ENCODE measurements at places on chromosomes 5 and 9.
A peak's percentile ranks its signal among the peaks of the same experiment; 100 is the strongest.

DNA sequence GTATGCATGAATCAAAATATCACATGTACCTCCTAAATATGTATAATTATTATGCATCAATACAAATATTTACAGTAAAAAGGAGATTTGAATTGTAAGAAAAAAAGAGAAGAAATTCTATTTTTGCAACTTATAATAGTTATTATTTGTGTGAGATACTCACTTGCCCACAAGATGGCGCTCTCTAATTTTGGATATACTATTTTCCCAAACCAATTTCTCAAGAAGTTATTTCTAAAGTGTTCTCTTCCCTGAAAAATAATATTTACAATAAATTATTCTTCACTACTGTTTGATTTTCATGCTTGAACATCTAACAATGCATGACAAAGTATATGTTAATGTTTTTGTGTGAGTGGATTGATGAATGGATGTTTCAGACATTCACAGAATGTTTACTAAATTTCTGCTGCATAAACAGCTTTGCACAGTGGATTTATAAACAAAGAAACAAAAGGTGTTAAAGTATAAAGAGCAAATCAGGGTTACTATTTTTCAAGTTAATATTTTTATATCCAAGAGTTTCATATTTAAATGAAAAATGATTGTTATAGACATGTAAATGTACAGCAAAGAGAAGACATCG, 503.4 kb downstream of the PDE4D start:
- no peak for DNase-seq

DNA sequence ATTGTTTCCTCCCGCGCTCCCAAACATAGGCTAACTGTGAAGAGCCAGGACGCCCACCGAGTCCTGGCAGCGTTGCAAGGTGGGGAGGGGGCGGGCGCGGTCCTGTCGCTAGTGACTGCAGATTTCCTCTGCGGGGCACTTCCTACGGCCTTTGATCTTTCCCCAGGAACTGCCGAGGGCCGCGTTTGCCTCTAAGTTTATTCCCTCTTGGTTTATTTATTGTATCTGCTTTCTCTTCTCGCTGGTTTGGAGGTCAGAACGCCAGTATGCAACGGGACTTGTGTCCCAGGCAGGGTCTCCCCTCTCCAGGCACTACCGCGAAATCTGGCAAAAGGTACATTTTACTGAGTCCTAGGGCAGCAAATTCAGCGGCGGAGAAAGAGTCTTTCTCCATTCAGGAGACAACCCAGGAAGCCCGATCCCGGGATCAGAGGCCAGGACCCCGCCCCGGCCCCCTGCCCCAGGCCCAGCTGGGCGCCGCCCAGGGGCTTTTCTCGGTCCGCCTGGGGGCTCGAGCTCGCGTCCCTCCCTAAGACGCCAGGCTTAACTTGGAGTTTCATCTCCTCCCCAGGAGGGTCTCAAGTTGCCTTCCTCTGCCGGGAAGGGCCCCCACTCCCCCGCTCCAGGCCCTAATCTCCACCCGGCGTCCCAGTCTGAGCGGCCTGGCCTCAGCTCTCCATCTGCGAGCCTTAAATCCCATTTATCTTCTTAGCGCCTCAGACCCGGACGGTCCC, 884 bp upstream of the EGFLAM start:
- no peak for DNase-seq

GRCh38 chr5:74413403-74414048, 227.0 kb downstream of the ENC1 start:
- DNase-seq, result no peak

DNA sequence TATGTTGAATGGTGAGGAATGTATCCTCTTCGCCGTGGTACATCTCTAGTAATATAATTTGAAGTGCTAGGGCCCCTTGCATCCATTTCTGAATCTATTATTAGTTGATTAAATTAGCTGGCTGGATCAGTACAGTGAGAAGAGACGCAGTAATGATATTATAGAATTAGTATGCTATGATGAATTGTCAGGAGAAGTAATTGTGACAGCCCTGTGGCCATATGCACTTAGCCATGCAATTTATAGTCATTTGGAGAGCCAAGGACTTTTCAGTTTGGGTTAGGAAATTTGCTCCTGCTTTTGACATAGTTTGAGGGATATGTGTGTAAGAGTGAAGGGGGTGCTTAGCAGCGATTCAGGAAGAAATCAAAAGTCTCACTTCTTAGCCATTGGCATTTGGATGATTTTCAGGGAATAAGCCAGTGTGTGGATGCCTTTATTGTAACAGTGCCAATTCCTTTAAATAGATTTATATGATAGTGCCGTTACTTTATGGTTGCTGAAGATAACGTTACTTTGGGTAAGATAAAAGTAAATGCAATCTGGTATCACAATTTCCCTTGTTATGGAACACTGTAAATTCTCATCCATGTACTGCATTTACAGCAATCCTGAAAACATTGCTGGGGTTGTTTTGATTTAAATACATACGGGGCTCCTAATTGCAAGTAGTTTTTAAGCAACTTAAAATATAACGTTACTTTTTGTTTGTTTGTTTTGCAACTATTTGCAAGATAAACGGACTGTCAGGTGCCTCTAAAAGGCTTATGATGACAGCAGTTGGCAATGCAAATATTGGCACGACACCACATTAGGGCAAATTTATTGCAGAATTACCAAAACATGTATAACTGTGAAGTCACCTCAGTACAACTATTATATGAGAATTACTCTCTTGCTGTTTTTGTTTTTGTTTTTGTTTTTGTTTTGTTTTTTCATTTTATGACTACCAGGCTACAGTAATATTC, 875.4 kb upstream of the WWC1 start:
- DNase-seq, result no peak

DNA sequence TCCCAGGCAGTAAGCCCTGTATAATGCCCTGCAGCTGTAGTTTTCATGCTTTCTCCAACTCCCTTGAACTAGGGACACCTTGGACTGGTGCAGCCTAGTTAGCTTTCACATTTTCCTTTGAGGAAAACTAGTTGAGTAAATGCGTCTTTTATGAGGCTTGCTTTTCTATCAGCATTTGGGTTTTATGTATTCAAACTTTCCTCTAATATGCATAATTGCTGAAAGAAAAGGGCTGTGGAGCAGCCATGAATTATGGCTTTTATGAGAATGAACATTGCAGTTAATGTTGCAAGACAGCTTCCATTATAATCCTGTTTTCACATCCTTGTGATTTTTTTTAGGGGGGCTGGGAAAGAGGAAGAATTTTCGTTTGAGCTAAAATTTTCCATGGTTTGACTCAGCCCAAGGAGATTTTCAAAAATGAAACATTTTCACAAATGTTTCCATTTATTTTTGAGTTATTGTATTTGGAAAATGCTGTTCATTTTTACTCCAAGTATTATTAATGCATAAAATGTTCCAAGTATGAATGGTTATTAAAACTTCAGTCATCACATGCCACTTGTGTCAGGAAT, 57.9 kb upstream of the PPP3R2 start:
- no peak for DNase-seq

DNA sequence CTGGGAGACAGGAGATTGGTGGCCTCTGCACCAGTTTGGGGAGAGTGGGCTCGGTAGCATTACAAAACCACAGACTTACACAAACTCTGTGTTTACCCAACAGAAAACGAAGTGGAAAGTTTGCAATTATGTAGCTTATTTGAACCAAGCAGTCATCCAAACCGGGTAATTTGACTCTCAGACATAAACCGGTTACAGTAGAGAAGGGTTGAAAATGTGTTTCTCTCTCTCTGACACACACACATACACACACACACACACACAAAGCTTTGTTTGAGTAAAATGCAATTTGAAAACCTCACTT, 97.1 kb upstream of the ZNF608 start:
- DNase-seq, result no peak

GRCh38 chr5:129664336-129664937, 83.5 kb upstream of the MINAR2 start:
- DNase-seq, result peak; percentile 44

GRCh38 chr5:153823036-153823435, 215.7 kb downstream of the FAM114A2 start:
- no peak for DNase-seq

- DNase-seq, result no peak
These were observed 214.4 kb upstream of the MVB12B start for GRCh38 chr9:126112135-126112720.

DNA sequence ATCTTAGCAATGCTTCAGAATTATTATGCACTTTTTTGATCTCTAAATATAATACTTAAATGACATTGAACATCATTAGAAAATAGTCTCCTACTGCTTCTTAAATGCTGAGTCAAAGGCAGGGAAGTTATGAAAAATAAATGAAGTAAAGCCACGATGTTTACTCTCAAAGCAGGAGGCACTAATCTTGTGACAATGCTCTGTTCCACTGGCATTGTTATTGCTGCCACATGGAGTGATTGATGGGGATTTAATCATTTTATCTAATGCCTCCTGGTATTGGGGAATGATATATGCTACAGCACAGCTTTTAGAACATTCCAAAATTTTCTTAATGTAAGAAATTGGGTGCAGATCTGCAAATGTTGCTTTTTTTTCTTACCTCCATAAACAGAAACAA, 1655.4 kb upstream of the NUDT12 start:
- DNase-seq, result no peak

DNA sequence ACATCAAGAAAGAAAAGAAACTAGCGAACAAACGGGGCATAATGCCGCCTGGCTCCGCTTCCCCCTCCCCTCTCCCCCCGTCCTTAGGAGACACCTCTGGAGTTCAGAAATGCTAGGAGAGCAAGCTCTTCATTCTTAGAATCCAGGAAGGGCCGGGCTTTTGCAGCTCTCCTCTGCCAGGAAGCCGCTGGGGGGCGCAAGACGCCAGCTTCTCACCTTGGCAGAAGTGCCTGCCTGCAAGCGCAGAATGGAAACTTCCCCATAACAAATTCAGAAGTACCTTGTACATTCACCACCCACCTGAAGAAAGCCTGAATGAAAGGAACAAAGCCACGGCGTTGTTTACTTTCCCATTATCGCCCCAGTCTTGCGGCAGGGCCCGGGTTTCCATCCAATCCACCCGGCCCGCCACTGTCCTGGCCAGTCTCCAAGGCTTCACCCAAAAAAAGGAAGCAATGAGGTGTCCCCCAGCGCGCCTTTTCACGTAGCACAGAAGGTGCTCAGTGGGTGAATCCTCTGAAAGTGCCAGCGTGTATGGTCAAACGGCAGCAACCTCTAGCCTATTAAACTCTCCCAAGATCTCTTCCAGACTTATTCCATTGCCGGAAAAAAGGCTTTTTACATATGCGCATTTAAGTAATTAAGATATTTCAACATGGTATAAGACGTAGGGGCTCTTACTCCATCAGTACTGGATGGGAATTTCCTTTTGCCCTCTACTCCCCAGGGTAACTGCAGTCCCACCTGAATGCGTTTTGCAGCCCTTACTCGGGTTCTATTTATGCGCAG, 1.6 kb upstream of the GADD45G start:
- DNase-seq, result peak; percentile 81

DNA sequence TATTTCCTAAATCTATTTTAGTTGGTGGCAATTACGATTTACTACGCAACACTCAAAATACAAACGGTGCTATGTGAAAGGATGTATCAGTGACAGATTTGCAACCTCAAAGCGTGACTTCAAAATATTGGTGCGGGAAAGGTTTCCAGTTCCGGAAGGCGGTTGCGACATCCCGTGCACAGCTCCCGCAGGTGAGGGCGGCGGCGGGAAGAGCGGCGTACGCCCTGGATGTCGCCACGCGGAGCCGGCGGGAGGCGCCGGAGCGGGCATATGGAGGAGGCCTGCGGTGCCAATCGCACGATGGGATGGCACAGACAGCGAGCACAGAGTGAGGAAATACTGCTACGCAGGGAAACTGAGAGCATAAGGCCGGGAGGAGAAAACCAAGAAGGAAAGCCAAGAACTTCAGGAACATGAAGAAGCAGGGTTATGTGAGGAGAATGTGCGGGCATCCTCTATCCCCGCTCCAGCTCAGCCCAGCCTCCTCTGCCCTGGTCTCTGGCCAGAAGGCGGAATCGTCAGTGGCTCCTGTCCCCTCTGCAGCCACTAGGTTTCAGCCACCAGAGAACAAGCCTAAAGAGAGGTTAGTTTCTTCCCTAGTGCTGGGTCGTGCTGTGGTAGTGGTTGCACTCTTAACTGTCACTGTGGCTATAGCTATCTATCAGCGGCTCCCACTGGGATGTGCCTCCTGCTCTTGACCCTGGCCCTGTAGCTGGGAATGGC, 378.1 kb upstream of the TLE4 start:
- no peak for DNase-seq

- DNase-seq, result no peak
These were observed 35.2 kb downstream of the SETX start for GRCh38 chr9:132319421-132320110.

- no peak for DNase-seq
These were observed 87.1 kb downstream of the ADRB2 start for GRCh38 chr5:148913493-148913892.

DNA sequence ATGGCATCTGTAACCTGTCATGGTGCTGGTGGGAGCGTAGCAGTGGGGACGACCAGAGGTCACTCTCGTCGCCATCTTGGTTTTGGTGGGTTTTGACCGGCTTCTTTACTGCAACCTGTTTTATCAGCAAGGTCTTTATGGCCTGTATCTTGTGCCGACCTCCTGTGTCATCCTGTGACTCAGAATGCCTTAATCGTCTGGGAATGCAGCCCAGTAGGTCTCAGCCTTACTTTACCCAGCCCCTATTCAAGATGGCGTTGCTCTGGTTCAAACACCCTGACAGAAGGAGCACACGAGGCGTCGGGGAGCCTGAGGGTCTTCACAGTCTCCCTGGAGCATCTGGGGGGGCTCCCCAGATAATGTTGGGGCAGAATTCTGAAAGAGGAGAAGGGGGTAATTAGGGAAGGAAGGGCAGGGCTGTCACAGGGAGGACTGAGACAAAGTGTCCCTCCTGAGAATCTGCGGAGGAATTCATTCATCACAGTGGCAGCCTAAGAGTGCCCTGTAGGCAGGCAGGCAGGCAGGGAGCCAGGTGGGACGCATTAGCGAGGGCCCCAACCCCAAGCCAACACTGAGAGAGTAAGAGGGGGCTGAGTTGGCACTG, 21.3 kb upstream of the NCS1 start:
- no peak for DNase-seq

GRCh38 chr5:129853588-129853987, 50.7 kb upstream of the CHSY3 start:
- no peak for DNase-seq

- no peak for DNase-seq
These were observed 5.8 kb downstream of the BRD9 start for GRCh38 chr5:886716-887325.

GRCh38 chr9:84711936-84712335, 42.4 kb downstream of the NTRK2 start:
- DNase-seq, result no peak

- DNase-seq, result peak; percentile 19
These were observed 88.6 kb downstream of the LMX1B start for GRCh38 chr9:126702151-126703001.

All from omental fat pad (tissue), 4 donors.